Stimulated activated CD4-positive, alpha-beta T cell treated with anti-CD3 and anti-CD28 coated beads, TNF-alpha, amount 100 ng/mL, for 1 hour (primary cell): ENCODE measurements at places on chromosomes 4 and X.

GRCh38 chrX:124504111-124504983 is 158.0 kb downstream of the SH2D1A start:
- DNase-seq: no peak

GRCh38 chr4:102612210-102612609 is 111.1 kb downstream of the NFKB1 start:
- DNase-seq: no peak

DNA sequence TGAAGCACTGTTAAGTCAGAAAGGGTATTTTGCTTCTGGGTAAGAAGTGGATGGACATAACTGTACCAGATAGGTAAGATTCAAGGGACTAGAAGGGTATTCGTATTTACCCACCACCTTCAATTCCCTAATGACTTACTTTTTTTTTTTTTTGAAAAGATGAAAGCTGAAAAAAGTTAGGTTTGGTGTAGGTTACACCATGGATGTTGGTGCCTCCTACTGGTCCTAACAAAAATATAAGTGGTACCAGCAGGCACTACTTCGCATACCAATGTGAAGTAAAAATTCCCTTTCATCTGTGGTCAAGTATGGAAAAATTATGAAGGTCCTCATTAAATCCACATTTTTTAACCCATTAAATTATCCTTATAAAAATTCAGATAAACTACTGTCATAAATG is 7.2 kb downstream of the ANKRD17 start:
- no peak for DNase-seq

- no peak for DNase-seq
Observed at GRCh38 chrX:153537080-153537479, 19.6 kb downstream of the ATP2B3 start.

- DNase-seq: no peak
Observed at GRCh38 chr4:98501383-98501782, 157.0 kb downstream of the TSPAN5 start.

DNA sequence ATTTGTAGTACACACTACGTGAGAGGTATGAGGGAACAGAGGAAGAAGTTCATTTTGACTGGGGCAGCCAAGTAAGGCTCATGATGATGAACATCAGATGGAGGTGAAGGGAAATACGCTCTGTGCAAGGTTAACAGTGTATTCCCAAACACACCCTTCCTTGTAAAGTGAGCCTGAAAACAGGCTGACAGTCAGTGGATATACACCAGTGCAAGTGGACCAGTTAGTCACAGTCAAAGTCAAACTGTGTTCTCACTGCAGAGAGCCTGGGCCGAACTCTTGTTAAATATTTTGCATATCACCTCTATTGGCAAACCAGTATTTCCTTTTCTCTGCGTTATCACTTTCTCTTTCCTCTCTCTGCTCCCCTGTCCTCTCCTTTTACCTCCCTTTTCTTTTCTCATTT is 23.4 kb upstream of the RHOH start:
- no peak for DNase-seq

DNA sequence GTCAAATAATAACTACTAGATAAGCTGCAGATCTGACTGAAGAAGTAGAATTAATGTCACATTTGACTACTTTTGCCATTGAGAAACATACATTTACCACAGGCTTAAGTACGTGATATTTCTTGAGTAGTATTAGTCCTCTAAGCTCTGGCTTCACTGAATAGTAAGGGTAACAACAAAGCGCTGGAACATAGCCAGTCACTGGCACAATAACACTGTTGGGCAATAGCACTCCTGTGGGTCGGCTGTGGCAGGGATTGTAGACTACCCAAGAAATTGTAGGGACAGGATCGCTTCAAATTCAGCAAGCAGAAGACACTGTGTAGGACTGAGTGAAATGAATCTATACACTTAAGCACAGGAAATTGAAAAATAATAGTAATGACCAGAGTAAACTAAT is 27.1 kb upstream of the IL15 start:
- DNase-seq: no peak

DNA sequence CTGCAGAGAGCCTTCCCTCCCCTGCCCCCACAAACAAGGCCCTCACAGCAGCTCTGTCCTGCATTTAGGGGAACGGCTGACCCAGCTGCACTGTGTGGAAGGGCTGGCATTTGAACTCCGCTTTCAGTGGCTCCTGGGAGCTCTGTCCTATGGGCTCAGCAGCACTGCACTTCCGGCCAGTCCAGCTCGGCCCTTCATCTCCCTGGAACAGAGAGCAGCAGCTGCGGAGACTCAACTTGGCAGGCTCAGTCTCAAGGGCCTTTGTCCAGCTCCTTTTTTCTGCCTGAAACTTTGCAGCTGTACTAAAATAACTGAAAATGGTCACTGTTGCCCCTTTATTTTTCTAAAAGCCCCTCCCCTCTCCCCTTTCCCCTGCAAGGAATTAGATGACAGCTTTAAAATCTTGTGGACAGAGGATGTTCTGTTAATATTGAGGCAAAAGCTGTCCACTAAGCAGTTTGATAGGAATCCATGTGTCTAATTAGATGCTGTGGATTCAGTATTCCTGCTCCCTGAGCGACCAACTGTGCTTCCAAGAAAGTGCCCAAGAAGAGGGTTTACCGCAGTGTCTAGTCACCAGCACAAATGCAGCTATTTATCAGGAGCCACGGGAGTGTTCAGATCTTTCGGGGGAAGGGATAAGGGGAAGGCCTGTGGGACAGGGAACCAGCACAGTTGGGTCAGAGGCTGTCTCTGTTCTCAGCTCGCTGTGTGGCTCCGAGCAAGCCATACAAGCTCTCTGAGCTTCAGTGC is 133.1 kb downstream of the AFAP1 start:
- DNase-seq: no peak

- no peak for DNase-seq
Observed at GRCh38 chr4:53601251-53601764, 10.0 kb upstream of the LNX1 start.

GRCh38 chr4:157143369-157143768 is 67.4 kb downstream of the GLRB start:
- DNase-seq: no peak

DNA sequence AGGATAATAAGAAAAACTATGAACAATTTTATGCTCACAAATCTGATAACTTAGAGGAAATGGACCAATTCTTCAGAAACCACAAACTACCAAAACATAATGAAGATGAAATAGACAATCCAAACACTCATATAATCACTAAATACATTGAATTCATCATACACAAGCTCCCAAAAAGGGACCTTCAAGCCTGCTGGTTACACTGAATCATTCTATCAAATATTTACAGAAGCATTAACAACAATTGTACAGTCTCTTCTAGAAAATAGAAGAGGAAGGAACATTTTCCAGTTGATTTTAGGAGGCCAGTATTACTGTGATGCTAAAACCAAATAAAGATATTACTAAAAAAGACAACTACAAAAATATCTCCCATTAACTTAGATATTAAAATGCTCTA is 88.3 kb downstream of the IL15 start:
- no peak for DNase-seq

DNA sequence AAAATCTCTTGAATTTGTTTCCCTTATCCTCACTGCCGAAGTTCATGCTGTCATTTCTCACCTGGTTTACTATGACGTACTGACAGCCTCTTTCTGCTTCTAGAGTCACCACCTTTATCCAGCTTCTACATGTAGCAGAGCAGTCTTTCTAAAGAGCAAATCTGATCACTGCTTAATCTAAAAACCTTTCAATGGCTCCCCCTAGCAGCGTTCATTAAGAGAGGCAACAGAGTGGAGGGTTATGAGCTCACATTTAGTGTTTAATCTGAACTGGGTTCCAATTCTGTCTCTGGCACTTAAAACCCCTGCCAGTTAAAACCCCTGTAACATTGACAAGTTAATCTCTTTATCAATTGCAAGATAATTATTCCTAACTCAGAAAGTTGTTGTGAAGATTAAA is 4.4 kb downstream of the RBPJ start:
- DNase-seq: no peak

GRCh38 chr4:37862961-37863360 is 27.9 kb upstream of the TBC1D1 start:
- no peak for DNase-seq

GRCh38 chr4:117610706-117611308 is 423.5 kb upstream of the NDST3 start:
- no peak for DNase-seq

DNA sequence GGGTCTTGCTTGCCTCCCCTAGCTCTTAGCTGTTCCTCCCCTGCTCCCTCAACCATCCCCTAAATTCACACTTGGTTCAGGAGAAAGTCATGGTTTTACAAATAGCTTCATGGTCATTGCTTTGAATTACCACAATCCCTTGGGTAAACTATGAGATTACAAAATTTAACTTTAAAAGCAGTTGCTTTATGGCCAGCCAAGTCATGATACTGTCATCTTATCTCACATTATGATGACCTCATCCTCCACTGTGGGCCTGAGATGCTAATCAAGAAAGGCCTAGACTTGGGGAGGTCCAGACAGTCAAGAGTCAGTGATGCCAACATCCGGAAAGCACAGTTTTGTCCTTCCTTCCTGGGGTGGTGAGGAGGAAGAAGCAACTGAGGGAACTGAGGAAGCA is 10.5 kb upstream of the FGF16 start:
- DNase-seq: no peak

- no peak for DNase-seq
Observed at GRCh38 chrX:119885554-119886428, 9.9 kb upstream of the AKAP14 start.

- no peak for DNase-seq
Observed at GRCh38 chr4:79603681-79604080, 195.7 kb upstream of the GK2 start.

DNA sequence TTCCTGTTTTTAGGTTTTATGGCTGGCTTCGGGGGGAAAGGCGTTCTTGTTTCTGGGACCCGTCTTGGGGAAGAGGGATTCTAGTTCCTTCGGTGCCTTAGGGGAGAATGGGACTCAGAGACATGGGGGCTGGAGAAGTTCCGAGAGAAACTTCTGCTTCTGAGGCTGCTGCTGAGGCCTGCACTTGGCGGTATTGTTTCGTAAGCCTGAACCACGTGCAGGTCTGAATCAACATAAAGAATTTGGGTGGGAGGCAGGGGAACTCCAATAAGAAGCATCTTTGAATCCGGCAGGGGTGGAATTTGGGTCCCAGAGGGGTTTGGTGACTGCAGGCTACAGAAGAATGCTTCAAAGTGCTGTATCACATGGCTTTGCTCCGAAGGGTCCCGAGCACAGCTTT is 15.1 kb downstream of the XG start:
- DNase-seq: no peak

DNA sequence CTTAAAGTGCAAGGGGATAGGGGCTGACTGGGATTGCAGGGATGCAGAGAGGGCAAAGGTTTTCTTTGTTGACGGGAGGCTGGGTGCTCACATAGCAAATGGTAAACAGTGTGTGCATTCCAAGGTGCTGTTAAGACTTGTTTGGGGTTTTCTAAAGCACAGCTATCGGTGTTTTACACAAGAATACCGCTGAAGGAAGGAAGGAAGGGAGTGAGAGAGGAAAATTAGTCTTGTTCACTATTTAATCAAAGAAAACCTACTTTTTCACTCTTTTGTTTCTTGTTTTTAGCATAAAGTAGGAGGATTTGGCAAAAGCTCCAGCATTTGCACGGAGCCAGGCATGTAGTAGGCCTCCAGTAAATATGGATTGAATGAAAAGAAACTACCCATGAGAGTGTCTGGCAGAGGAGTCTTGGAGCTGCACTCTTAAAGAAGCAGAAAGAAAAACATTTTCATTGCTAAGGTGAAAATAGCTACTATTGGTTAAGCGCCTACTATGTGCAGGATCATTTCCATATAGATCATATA is 99.7 kb downstream of the FIP1L1 start:
- no peak for DNase-seq

GRCh38 chrX:32778965-32779364 is 432.4 kb downstream of the DMD start:
- no peak for DNase-seq
